Ovary (tissue), 10 donors: ENCODE measurements at places on chromosomes 6 and 20. TPM values are rescaled to one million over a fixed set of nuclear protein-coding genes. Genes with fewer than 3 reads are reported as not detected.

DNA sequence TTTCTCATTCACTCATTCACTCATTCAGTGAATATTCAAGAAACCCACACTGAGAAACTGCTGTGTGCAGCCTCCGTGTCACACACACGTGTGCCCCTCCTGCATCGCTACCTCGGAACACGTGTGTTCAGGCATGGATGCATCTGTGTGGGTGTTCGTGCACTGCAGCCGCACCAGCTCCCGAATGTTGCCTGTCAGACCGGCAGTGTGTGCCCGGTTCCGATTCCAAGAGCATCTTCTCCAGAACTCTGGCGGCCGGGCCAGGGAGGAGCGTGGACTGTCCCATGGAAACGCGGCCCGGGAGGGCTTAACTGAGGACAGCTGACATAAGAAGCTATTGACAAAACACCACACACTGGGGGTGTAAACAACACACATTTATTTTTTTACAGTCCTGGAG is 216.0 kb downstream of the DLL1 start:
- H3K36me3 ChIP-seq: no peaks in the 10 kb centered on the region
- no peak overlapping the region for H3K4me3 ChIP-seq
- H3K27ac ChIP-seq: no peak overlapping the region
- H3K4me1 ChIP-seq: no peaks in the 10 kb centered on the region
- no peaks in the 10 kb centered on the region for H3K27me3 ChIP-seq

Gene ARG1
- polyA plus RNA-seq: 0.08 TPM

Gene CCN6
- polyA plus RNA-seq: not detected

DNA sequence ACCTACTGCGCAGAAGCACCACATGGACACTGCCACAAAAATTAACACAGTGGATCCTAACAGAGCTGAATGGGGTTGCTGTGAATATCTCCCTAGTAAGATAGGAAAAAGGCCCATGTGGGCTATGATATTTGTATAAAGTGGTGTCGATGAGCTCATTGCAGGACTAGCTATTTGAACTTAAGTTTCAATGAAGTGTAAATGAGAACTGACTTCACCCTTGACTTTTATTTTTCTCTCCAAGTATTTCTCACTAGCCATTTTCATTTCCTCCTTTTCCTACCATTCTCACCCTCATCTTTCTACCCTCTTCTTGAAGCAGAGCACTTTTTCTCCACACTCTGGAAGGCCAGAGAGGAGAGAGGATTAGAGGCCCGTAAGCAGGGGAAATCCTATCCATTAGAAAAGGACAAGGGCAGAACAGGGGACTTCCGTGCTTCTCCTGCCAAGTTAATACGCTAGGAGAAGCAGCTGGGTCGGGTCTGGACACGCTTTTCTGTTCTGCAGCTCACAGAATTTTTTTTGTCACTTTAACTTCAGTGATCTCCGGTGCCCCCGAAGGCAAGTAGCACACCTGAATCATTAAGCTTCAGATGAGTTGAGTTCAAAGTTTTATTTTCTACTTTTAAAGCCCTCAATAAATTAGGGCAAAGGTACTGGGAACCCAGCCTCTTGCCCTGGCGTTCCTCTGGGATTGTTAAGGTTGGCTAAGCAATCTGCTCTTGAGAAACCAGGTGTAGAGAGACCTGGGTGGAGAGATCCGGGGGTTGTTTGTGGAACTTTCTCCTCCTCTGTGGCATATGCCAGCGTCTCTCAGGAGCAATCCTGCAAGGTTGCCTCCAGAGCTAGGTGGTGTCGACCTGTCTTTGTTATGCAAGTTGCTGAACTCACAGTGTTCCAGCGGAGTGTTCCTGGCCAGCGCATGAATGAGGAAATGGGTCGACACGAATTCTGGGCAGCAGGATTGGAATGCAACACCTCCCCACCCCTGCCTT is 56.2 kb upstream of the ARID1B start:
- H3K27ac ChIP-seq: peak overlapping the region; percentile 70
- H3K4me1 ChIP-seq: peaks cover 14% of the 10 kb centered on the region
- peak; percentile 32 for DNase-seq
- H3K4me3 ChIP-seq: no peak overlapping the region
- no peaks in the 10 kb centered on the region for H3K27me3 ChIP-seq
- no peaks in the 10 kb centered on the region for H3K36me3 ChIP-seq

GRCh38 chr6:81515562-81516453 is 236.7 kb downstream of the TENT5A start:
- H3K36me3 ChIP-seq: no peaks in the 10 kb centered on the region
- H3K27ac ChIP-seq: no peak overlapping the region
- no peak overlapping the region for H3K4me3 ChIP-seq
- no peaks in the 10 kb centered on the region for H3K27me3 ChIP-seq
- DNase-seq: no peak
- H3K4me1 ChIP-seq: no peaks in the 10 kb centered on the region

Gene PPP1R14C
- polyA plus RNA-seq: 0.17 TPM

Gene IPCEF1
- 1.8 TPM for polyA plus RNA-seq

Gene HCRTR2
- 0.04 TPM for polyA plus RNA-seq

Gene RGS19
- 4.5 TPM for polyA plus RNA-seq

GRCh38 chr6:113356139-113356538 is 501.0 kb upstream of the MARCKS start:
- H3K4me1 ChIP-seq: no peaks in the 10 kb centered on the region
- no peak for DNase-seq
- H3K36me3 ChIP-seq: no peaks in the 10 kb centered on the region
- no peak overlapping the region for H3K4me3 ChIP-seq
- H3K27me3 ChIP-seq: no peaks in the 10 kb centered on the region

DNA sequence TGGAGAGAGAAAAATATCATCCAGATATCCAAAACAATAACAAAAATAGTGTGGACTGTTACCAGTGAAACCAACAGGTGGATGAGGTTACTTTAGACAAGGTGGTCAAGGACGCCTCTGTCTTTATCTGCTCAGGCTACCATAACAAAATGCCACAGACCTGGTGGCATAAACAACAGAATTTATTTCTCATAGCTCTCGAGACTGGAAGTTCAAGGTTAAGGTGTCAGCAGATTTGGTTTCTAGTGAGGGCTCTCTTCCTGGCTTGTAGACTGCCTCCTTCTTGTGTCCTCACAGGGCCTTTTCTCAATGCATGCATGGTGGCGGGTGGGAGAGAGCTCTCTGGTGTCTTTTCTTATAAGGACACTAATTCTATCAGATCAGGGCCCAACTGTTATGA is 21.1 kb upstream of the LBP start:
- no peak for DNase-seq
- no peaks in the 10 kb centered on the region for H3K27me3 ChIP-seq
- H3K36me3 ChIP-seq: no peaks in the 10 kb centered on the region
- H3K4me3 ChIP-seq: no peak overlapping the region

DNA sequence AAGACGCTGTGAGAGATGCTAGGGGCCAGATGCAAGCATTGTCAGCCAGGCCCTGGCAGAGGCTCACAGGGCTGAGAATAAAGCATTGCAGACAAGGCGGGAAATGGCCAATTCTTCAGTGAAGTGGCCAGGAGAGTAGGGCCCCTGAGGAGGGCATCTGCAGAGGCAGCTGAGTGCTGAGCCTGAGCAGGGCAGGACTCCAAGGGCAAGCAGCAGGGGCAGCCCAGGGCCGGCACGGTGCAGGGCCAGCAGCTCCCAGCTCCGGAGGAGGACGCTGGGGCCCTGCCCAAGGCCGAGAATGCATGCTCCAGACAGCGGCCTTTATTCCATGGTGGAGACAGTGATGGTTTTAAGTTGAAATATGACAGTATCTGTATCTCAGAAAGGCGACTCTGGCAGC is 305.5 kb downstream of the FOXC1 start:
- peak; percentile 48 for DNase-seq
- no peak overlapping the region for H3K27ac ChIP-seq
- H3K36me3 ChIP-seq: no peaks in the 10 kb centered on the region
- no peak overlapping the region for H3K4me3 ChIP-seq
- H3K4me1 ChIP-seq: peaks cover 7% of the 10 kb centered on the region

DNA sequence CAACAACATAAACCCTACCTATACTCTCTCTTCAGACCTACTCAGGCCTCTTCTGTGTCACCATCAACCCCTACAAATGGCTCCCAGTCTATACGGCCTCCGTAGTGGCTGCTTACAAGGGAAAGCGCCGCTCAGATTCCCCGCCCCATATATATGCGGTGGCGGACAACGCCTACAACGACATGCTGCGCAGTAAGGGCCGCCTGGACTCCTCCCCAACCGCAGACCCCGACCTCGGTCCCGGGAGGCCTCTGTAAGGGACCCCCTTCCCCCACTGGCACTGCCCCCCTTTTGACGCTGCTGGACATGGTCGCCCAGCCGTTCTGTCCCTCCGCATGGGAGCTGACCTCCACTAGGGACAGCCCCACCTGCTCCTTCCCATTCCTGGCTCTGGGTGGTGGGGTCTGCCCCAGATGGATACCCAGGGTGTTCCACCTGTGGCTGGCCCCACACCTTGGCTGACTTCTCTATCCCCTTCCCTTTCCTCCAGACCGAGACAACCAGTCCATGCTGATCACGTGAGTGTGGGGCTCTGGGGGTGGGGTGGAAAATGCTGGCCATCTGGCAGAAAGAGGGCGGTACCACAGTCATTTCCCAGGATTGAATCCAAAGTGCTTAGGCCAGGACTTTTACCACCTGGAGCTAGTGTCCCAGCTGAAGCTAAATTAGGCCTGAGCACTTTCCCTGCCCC is 25.0 kb downstream of the MYH7B start:
- no peak for DNase-seq
- H3K4me3 ChIP-seq: no peak overlapping the region
- H3K27ac ChIP-seq: no peak overlapping the region
- H3K4me1 ChIP-seq: peaks cover 3% of the 10 kb centered on the region
- no peaks in the 10 kb centered on the region for H3K36me3 ChIP-seq

GRCh38 chr6:159595173-159595572 is 97.9 kb downstream of the SOD2 start:
- H3K27me3 ChIP-seq: no peaks in the 10 kb centered on the region
- H3K4me1 ChIP-seq: no peaks in the 10 kb centered on the region
- H3K36me3 ChIP-seq: no peaks in the 10 kb centered on the region
- no peak overlapping the region for H3K4me3 ChIP-seq

- DNase-seq: no peak
- no peak overlapping the region for H3K4me3 ChIP-seq
- H3K27me3 ChIP-seq: no peaks in the 10 kb centered on the region
- no peak overlapping the region for H3K27ac ChIP-seq
- H3K36me3 ChIP-seq: no peaks in the 10 kb centered on the region
Observed at GRCh38 chr6:137957471-137957870, 90.4 kb downstream of the TNFAIP3 start.

DNA sequence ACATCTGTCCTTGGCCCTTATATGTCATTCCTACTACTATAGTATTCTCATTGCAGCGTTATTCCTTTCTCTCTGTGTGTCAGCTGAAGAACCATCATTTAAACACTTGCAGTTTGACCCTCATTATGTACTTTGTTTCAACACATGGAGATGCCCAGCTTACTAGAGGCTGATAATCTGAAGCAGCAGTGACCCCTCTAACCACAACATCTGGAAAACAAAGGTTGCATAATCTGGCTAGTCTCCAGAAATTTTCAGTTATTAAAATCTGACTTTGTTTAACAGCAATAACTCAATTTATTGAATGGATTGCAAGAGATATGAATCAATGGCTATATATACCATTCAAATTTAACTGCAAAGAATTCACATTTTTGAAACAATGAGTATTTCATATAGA is 6.6 kb upstream of the PHIP start:
- no peak overlapping the region for H3K4me3 ChIP-seq
- DNase-seq: no peak
- H3K36me3 ChIP-seq: no peaks in the 10 kb centered on the region
- H3K27me3 ChIP-seq: no peaks in the 10 kb centered on the region
- H3K4me1 ChIP-seq: no peaks in the 10 kb centered on the region
- no peak overlapping the region for H3K27ac ChIP-seq

Gene MUCL3
- polyA plus RNA-seq: not detected

Gene PPP1R3G
- 0.90 TPM for polyA plus RNA-seq

GRCh38 chr6:152100183-152100618 is 292.7 kb downstream of the ESR1 start:
- no peak overlapping the region for H3K27ac ChIP-seq
- no peak for DNase-seq
- no peaks in the 10 kb centered on the region for H3K36me3 ChIP-seq
- H3K4me3 ChIP-seq: no peak overlapping the region

Gene EYA4
- polyA plus RNA-seq: 0.08 TPM

DNA sequence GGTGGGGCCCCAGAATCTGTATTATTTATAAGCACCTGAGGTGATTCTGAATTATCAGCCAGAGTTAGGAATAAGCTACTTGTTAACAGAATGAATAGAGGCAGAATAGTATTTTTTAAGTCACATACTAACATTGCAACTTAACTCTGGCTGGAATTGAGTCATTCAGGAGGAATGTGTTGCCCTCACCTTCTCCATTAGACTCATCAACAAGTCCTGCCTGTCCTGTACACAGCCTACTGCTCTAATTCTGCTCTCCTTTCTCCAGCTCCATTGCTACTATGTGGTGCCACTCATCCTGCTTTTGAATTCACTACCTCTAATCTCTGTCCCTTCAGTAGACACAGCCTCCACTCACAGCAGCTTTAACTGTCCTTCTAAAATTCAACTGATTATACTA is 669.4 kb downstream of the DHX35 start:
- no peaks in the 10 kb centered on the region for H3K4me1 ChIP-seq
- H3K4me3 ChIP-seq: no peak overlapping the region
- no peaks in the 10 kb centered on the region for H3K27me3 ChIP-seq
- H3K27ac ChIP-seq: no peak overlapping the region
- H3K36me3 ChIP-seq: no peaks in the 10 kb centered on the region

Gene PLN
- 110 TPM for polyA plus RNA-seq

Gene NOTCH4
- 12.4 TPM for polyA plus RNA-seq

GRCh38 chr6:3209114-3210023 is 18.1 kb downstream of the TUBB2B start:
- H3K4me1 ChIP-seq: no peaks in the 10 kb centered on the region
- no peaks in the 10 kb centered on the region for H3K36me3 ChIP-seq
- no peaks in the 10 kb centered on the region for H3K27me3 ChIP-seq
- no peak for DNase-seq
- H3K4me3 ChIP-seq: no peak overlapping the region

- DNase-seq: peak; percentile 76
- H3K27ac ChIP-seq: no peak overlapping the region
- H3K27me3 ChIP-seq: no peaks in the 10 kb centered on the region
- H3K4me1 ChIP-seq: peaks cover 19% of the 10 kb centered on the region
Observed at GRCh38 chr20:63652192-63652980, 838 bp downstream of the STMN3 start.

Gene ABHD16A
- polyA plus RNA-seq: 35.2 TPM

Gene PRL
- polyA plus RNA-seq: 0.08 TPM

DNA sequence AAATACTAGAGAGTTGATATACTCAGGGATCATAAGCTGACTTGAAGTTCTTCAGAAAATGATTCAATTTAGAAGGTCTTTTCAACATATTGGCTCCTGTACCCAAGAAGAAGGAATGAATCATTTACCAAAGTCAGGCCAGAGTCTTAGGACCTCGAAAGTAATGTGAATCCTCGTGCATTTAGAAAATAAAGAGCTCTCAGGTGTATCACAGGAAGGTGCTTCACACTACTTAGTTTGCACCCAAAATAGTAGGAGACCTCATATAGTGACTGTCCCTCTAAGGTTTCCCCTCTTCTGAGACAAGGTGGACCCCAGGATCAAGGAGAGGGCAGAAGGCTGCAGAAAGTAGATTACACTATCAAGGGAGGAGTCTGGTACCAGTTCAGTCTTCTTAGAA is 71.8 kb downstream of the F13A1 start:
- no peak overlapping the region for H3K27ac ChIP-seq
- no peaks in the 10 kb centered on the region for H3K4me1 ChIP-seq
- H3K27me3 ChIP-seq: no peaks in the 10 kb centered on the region
- H3K36me3 ChIP-seq: no peaks in the 10 kb centered on the region
